LNCaP clone FGC (cell line): ENCODE measurements at places on chromosomes 3 and 15.
A peak's percentile ranks its signal among the peaks of the same experiment; 100 is the strongest.

DNA sequence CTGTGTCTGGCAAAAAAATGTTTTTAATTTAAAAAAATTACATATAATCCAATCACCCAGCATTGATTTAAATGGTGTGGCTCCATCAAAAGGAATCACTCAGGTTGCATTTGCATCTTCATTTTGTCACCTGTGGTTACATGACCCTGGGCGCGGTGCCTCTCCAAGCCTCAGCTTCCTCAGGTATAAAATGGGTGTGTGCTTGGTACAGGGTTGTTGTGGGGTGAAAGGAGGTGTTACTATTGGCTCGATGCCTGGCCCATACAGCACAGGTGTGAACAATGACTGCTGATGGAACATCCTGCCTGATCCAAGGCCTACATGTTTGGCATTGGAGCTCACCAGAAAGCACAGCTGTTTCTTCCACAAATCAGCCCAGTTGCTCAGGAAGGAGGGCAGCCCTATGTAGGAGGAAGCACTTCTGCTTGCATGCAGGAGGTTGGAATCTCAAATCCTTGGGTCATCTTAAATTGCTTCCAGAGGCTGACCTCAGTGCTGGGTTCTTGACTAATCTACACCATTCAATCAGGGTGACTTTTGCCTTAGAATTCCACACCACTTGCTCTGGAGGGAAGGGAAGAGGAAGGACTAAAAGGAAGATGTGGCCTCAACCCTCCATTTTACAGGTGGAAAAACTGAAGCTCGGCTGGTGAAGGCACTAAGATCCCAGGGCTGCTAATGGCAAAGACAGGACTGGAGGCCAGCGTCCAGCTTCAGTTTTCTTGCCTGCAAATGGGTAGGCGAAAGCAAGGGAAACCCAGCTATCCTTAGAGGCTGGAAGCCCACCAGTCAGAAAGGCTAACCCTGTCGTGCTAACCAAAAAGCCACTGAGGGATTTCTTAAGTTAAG lies 31.7 kb downstream of the BHLHE40 start:
- DNase-seq, result no peak

- DNase-seq, result no peak
These were observed 109.6 kb downstream of the ETFA start for GRCh38 chr15:76201536-76202255.

DNA sequence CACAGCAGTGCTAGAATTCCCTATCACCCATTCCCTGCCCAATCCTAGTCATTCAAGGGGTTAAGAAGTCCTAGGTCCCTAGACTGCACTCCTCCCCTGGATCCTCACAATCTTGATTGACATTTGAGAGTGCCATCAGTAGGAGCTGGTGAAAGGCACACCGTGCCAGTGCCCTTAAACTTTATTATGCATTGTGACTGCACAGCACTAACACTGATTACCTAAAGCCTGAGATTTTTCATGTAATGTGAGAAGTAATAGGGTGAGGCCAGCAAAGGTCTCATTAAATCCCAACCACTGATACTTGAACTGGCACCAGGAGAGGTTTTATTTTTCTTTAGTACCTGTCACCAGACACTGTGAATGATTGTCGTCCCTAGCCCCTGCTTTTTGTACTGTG lies 16.3 kb downstream of the GXYLT2 start:
- DNase-seq, result no peak

DNA sequence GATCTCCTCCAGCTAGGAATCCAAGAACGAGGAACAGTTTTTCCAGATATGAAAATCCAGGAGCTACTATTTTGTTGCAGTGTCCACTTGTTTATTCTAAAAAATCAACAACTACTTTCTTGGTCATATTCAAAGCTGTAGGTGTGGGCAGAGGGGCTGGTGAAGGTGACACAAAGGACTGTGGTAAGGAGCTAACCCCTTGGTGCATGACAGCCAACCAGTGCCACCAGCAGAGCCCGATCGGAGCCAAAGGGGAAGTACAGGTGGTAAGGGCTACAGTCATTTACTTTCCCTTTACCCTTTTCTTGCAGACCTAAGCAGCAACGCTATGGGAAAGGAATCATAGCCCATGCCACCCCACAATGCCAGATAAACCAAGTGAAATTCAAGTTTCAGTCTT lies 30.7 kb downstream of the PLA1A start:
- DNase-seq, result no peak

DNA sequence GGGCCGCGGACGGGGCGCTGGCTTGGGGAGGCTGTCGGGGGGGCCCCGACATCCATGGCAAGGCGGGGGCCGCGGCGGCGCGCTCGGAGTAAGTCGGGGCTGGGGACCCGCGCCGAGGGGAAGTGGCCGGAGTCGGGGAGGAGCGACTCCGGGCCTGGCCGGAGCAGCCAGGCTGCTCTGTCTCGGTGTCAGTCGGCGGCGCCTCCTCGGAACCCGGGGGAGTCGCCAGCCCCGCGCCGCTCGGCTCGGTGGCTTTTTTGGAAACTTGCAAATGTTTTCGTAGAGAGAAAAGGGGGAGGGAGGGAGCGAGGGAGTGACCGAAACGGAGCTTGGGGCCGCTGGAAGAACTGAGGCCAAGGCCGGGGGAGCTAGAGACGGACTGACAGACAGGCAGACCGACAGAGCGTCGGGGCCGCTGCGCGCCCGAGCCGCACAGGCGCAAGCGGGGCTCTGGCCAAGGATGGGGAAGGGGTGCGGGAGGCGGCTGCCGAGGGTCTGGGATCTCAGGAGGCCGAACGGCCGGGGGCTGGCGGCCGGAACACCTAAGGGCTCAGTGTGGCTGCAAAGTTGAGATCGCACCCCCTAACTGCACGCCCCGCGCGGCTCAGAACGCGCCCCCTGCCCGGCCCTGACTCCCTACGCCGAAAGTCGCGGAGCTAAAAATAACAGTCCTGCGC lies 5.0 kb downstream of the PTH1R start:
- DNase-seq, result no peak

GRCh38 chr3:36317915-36318314 lies 62.4 kb upstream of the STAC start:
- no peak for DNase-seq

- DNase-seq, result no peak
These were observed 25.4 kb downstream of the LINGO1 start for GRCh38 chr15:77607111-77607893.

- no peak for DNase-seq
These were observed 34.7 kb upstream of the RBP1 start for GRCh38 chr3:139574026-139574947.

- DNase-seq, result no peak
These were observed 17.2 kb downstream of the TNFAIP8L3 start for GRCh38 chr15:51077221-51078153.

- DNase-seq, result no peak
These were observed 35.7 kb downstream of the ZNF860 start for GRCh38 chr3:32017286-32017685.

GRCh38 chr15:77186594-77187011 lies 115.7 kb upstream of the TSPAN3 start:
- peak; percentile 1 for DNase-seq
